SK-N-SH (cell line): ENCODE measurements at places on chromosomes 11 and 22. TPM values are rescaled to one million over a fixed set of nuclear protein-coding genes. Genes with fewer than 3 reads are reported as not detected.

GRCh38 chr11:46064221-46064620 lies 57.0 kb downstream of the PHF21A start:
- DNase-seq, result no peak

The TSPAN18 gene
- 0.72 and 1.3 TPM in 2 replicates for polyA plus RNA-seq

GRCh38 chr11:16059332-16059731 lies 297.0 kb downstream of the SOX6 start:
- DNase-seq, result peak; percentile 12

- no peak for DNase-seq
Measured at GRCh38 chr11:16081382-16082094, 274.8 kb downstream of the SOX6 start.

The SEPTIN3 gene
- 0.35 and 0.89 TPM in 2 replicates for polyA plus RNA-seq

DNA sequence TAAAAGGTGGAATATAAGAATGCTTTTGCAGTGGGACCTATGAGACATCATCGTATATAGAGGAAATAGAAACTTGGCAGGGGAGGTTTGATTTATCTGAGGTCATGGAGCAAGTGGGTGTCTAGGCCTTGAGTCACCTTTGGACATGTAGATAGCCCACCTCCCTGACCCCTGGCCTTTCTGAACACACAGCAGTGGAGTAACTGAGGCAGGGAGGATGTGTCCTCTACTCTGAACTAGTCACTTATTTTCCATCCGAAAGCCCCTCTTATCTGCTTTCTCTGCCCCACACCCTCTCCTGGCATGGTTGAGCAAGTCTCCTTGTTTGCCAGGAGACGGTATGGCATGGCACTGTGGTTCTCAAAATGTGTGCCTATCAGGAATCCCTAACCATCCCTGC lies 7.9 kb downstream of the CD82 start:
- DNase-seq, result no peak
